ENCODE measurements at places on chromosomes 1 and 21. TPM values are rescaled to one million over a fixed set of nuclear protein-coding genes. Genes with fewer than 3 reads are reported as not detected.
A peak's percentile ranks its signal among the peaks of the same experiment; 100 is the strongest.

GRCh38 chr1:204414016-204414415 is 2.4 kb upstream of the PPP1R15B start:
- peak overlapping the region; percentile 99 for H3K27ac ChIP-seq
- peaks cover 44% of the 10 kb centered on the region for H3K4me1 ChIP-seq
- no peaks in the 10 kb centered on the region for H3K27me3 ChIP-seq
- no peak overlapping the region for H3K4me3 ChIP-seq
- DNase-seq: no peak

DNA sequence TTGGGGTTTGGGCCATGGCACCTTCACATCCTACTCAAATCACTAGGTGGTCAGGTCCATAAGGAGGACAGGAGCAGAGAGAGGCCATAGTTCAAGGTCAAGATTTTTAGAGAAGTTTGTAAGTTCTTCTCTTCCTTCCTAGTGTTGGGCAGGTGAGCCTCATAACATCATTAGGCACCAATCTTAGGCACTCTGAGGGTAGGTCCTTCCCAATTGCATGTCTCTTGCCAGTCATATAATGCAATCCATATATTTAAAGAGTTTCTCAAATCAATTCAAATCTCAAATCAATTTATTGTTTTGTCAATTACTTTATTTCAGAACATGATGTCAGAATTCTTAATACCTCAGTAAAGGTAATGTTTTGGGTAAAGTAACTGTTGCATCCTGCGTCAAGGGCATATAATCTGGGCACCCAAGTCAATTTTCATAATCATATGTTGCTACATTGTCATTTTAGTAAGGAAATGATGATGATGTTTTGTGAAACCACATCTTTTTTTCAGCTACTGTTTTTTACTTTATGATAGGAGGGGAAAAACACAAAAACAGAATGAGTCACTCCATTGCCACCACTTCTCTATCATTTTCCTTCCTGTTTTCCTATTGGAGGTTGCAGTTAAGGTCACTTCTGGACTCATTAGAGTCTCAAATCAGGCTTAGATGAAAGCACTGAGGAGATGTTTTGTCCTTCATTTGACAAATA is 122.7 kb downstream of the UCHL5 start:
- H3K4me3 ChIP-seq: no peak overlapping the region
- DNase-seq: no peak
- H3K36me3 ChIP-seq: no peaks in the 10 kb centered on the region
- no peaks in the 10 kb centered on the region for H3K4me1 ChIP-seq

DNA sequence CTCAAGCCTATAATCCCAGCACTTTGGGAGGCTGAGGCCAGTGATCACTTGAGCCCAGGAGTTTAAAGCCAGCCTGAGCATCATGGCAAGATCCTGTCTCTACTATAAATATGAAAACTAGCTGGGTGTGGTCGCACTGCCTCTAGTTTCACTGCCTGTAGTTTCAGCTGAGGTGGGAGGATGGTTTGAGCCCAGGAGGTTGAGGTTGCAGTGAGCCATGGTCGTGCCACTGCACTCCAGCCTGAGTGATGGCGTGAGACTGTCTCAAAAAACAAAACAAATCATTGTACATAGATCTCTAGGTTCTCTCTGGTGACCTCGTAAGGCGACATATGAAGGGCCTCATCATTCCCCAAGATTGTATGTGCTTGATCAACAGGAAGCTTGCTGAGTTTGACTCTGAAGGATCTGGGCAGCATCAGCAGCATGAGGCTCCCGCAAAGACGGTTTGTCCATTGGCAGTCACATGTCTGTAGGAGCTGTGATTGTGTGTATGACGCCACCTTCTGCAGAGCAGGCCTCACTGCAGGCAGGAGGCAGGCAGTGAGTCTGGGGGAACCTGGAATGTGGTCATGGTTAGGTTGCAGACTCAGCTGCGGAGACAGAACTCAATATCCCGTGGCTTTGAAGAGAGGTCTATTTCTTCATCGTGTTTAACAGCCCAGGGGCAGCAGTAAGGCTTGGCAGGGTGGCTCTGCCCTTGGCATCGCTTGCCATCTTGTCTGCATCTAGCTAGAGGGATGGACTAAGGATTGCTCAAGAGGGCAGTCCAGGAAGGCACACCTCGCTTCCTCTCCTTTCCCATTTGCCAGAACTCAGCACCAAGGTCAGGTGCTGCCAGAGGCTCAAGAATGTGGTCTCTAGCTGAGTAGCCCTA is 14.0 kb downstream of the ATP5PO start:
- H3K4me3 ChIP-seq: no peak overlapping the region
- H3K27me3 ChIP-seq: no peaks in the 10 kb centered on the region
- peaks cover 4% of the 10 kb centered on the region for H3K36me3 ChIP-seq
- no peaks in the 10 kb centered on the region for H3K4me1 ChIP-seq
- DNase-seq: no peak

DNA sequence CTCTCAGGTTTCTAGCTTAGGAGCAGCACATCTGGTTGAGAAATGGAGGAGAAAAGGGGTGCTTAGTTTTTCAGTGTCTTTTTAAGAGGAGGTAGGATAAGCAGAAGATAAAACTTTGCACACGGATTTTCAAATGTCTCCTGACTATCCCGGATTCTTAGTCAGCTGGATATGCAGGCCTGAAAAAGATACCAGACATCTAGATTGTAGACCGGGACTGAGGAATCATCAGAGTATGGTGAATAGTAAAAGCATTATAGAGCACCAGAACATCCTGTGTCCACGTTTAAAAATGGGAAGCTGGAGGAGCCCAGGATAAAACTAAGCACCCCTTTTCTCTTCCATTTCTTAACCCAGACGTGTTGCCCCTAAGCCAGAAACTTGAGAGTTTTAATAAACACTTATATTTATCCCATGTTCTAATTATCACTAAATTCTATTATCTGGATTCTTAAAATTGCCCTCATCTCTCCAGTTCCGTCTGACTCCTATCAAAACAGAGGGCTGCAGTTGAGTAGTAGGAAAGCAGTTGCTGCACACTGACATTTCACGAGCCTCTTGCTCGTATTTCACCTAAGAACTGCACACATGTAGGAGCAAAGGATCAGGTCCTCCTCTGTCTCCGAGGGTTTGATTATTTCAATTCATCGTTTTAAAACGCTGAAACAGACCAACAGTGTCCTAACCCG is 609 bp downstream of the PIGK start:
- DNase-seq: no peak
- peak overlapping the region; percentile 83 for H3K4me3 ChIP-seq
- H3K27me3 ChIP-seq: no peaks in the 10 kb centered on the region
- peaks cover 7% of the 10 kb centered on the region for H3K4me1 ChIP-seq
- H3K36me3 ChIP-seq: no peaks in the 10 kb centered on the region

- no peaks in the 10 kb centered on the region for H3K27me3 ChIP-seq
- no peak overlapping the region for H3K4me3 ChIP-seq
- no peak overlapping the region for H3K27ac ChIP-seq
- H3K36me3 ChIP-seq: no peaks in the 10 kb centered on the region
- no peak for DNase-seq
- no peaks in the 10 kb centered on the region for H3K4me1 ChIP-seq
These were observed 151.7 kb upstream of the NEGR1 start for GRCh38 chr1:72434070-72434469.

- no peak for DNase-seq
These were observed 65.6 kb downstream of the TEX35 start for GRCh38 chr1:178578541-178578940.

DNA sequence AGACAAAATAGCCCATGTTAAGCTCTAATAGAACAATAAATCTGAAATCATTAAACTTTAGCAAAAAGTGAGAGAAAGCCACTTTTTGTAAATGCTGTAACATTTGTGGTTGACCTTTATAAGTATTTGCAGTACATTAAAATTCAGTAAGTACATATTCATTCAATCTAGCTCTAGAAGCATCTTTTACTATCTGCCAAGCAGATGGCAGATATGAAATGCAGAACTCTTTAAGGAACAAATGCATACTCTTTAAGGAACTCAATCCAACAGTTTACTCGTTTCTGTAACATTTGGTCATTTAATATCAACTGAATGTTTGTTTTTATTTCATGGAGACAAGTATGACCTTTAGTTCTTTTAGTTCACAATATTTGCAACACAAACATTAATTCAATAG is 150.1 kb downstream of the APP start:
- no peaks in the 10 kb centered on the region for H3K27me3 ChIP-seq
- H3K4me1 ChIP-seq: no peaks in the 10 kb centered on the region
- DNase-seq: no peak
- peaks cover 7% of the 10 kb centered on the region for H3K36me3 ChIP-seq

- H3K4me3 ChIP-seq: no peak overlapping the region
- H3K27me3 ChIP-seq: peaks cover 5% of the 10 kb centered on the region
- no peak overlapping the region for H3K27ac ChIP-seq
- H3K36me3 ChIP-seq: no peaks in the 10 kb centered on the region
- no peaks in the 10 kb centered on the region for H3K4me1 ChIP-seq
- DNase-seq: no peak
These were observed 26.4 kb downstream of the GIPC2 start for GRCh38 chr1:78072216-78072615.

GRCh38 chr1:62962014-62962812 is 178.3 kb downstream of the ATG4C start:
- DNase-seq: no peak
- H3K36me3 ChIP-seq: no peaks in the 10 kb centered on the region
- H3K4me1 ChIP-seq: no peaks in the 10 kb centered on the region
- H3K27ac ChIP-seq: no peak overlapping the region

- no peak overlapping the region for H3K4me3 ChIP-seq
- no peak overlapping the region for H3K27ac ChIP-seq
- H3K36me3 ChIP-seq: no peaks in the 10 kb centered on the region
- DNase-seq: no peak
- no peaks in the 10 kb centered on the region for H3K27me3 ChIP-seq
- peaks cover 12% of the 10 kb centered on the region for H3K4me1 ChIP-seq
These were observed 4.5 kb downstream of the TRAF5 start for GRCh38 chr1:211331011-211331709.

DNA sequence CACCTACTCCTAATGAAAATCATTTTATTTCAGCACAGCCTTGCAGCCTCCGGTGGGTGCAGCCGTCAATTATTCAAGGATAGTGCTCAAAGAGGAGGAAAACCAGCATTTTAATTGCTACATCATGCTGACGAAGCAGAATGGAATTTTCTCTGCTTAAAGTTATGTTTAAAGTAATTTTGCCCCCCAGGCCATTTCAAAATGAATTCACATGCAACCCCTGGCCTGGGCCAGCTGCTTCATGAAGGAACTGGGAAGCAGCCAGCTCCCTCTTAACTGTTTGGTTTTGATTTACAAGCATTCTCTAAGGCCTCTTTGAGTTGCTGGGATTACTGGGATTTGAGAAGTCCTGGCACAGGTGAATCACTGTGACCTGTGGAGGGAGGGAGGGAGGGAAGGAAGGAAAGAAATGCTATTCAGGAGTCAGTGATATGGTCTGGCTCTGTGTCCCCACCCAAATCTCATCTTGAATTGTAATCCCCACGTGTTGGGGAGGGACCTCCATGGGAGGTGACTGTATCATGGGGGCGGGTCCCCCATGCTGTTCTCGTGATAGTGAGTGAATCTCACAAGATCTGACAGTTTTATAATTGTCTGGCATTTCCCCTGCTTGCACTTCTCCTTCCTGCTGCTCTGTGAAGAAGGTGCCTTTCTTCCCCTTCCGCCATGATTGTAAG is 66.0 kb downstream of the PGBD5 start:
- no peak for DNase-seq
- H3K27ac ChIP-seq: no peak overlapping the region
- no peak overlapping the region for H3K4me3 ChIP-seq
- no peaks in the 10 kb centered on the region for H3K4me1 ChIP-seq
- no peaks in the 10 kb centered on the region for H3K36me3 ChIP-seq
- H3K27me3 ChIP-seq: peaks cover 4% of the 10 kb centered on the region

DNA sequence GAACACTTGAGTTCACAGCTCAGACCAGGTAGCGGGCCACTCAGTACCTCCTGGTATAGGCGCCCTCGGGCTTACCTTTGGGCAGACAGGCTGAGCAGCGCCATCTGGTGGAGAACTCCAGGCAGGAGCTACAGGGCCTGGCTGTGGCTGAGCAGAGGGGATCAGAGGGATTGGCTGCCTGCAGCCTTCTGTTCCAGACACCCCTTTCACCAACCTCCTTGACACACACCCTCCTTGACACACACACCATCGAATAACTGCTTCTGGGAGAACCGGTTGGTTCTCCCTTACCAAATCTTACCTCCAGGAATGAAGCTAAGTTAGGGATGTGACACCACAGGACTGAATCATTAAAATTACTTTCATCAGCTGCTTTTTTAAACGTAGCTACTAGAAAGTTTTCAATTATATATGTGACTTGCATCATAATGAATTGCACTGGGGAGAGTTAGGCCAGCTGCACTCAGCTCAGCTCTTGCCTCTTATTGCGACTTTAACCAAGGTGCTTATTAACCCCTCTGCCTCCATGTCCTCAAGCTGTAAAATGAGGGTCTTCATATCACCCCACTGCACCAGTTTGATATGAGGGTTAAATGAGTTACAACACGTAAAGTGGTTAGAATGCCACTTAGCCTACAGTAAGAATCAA is 6.6 kb downstream of the LIN28A start:
- H3K27ac ChIP-seq: no peak overlapping the region
- no peak overlapping the region for H3K4me3 ChIP-seq
- peak; percentile 70 for DNase-seq

DNA sequence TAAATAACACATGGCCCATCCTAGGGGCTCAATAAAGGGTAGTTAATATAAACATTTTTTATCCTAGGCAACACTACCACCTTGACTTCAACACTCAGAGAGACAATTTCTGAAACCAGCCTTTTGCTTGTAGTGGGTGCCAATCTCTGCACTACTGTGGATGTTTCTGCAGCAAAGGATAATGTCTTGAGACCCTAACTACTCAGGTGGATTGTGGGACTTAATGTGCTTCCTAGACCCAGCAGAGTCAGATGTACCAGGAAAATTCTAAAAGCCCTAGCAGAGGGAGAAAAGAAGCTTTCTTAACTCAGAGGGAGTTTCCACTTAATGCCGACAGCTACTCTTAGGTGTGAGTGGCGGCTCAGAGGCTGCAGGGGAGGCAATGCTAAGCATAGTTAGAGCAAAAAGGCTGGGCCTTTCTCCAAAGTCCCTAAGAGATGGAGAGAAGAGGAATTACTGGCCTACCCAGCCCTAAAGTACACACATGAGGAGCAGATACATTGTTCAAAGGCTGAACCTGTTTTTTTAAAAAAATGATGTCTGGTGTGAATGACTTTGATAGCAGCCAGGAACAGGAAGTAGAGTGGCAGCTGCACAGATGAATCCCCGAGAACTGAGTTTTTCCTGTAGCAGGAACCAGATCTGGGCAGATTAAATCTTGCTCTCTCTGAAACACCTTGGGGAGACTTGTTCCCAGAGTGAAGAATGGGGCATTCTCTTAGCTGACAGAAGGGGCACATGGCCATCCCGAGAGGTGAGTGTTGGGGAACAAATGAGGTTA is 33.5 kb upstream of the ABCD3 start:
- peaks cover 3% of the 10 kb centered on the region for H3K4me1 ChIP-seq
- no peaks in the 10 kb centered on the region for H3K27me3 ChIP-seq
- DNase-seq: no peak
- peak overlapping the region; percentile 12 for H3K27ac ChIP-seq

- DNase-seq: no peak
- H3K27ac ChIP-seq: no peak overlapping the region
- H3K4me3 ChIP-seq: no peak overlapping the region
- H3K27me3 ChIP-seq: no peaks in the 10 kb centered on the region
- no peaks in the 10 kb centered on the region for H3K36me3 ChIP-seq
These were observed 7.3 kb upstream of the HUNK start for GRCh38 chr21:31865429-31865970.

GRCh38 chr1:200740571-200741208 is 2.0 kb downstream of the CAMSAP2 start:
- peaks cover 2% of the 10 kb centered on the region for H3K36me3 ChIP-seq
- no peak for DNase-seq
- H3K27ac ChIP-seq: peak overlapping the region; percentile 93
- H3K4me3 ChIP-seq: peak overlapping the region; percentile 90

Gene PLA2G2F
- total RNA-seq: not detected

Gene BARHL2
- total RNA-seq: not detected

Gene RAB7B
- 0.05 TPM for total RNA-seq

Gene OR2M3
- not detected for total RNA-seq

Gene SLC1A7
- 0.31 TPM for total RNA-seq

Gene CCDC27
- total RNA-seq: not detected

All from Panc1 (cell line).